ENCODE measurements at places on chromosomes 4 and X.

- no peak for DNase-seq
These were observed 55.6 kb downstream of the RHOXF2B start for GRCh38 chrX:120021927-120022326.

GRCh38 chr4:76606645-76607265 is 171.7 kb downstream of the SHROOM3 start:
- no peak for DNase-seq

DNA sequence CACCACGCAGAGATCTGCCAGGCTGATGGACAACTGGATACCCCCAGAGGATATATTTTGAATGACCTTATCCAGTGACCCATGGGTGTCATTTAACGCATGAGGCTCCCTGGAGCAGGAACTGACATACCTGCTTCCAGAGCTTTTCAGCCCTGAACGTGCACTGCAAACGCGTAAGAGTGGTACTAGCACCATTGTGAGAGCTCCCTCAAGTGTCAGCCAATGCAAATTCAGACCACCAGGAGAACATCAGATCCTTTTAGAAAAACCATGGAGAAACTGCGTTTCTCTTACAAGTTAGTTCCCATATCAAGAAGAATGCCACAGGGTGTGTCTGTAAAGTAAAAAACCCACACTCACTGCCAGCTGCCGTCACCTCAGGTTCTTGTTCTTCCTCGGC is 7.3 kb downstream of the TREX2 start:
- DNase-seq: no peak

GRCh38 chr4:8905773-8906667 is 34.4 kb upstream of the HMX1 start:
- no peak for DNase-seq

GRCh38 chr4:38310446-38311043 is 350.3 kb downstream of the PTTG2 start:
- peak; percentile 88 for DNase-seq

DNA sequence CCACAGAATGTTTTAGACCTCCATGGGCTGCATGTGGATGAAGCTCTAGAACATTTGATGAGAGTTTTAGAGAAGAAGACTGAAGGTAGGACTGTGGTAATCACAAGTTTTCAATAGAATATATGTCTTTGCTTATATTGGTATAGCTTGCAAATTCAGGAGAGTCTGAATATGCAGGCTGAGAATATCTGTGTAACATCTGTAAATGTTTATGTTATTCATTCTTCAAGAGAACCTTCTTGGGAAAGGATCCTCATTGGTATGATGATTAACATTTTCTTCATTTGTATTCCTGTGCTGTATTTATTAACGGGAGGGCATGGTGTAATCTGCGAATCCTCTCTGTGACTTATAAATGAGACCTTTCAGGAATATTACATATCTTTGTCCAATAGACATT is 52.1 kb upstream of the RHOH start:
- DNase-seq: no peak

- no peak for DNase-seq
These were observed 632 bp downstream of the CCSER1 start for GRCh38 chr4:90127706-90128345.

- no peak for DNase-seq
These were observed 8.2 kb downstream of the CAPN6 start for GRCh38 chrX:111262086-111262485.

GRCh38 chr4:98411731-98412130 is 150.5 kb downstream of the RAP1GDS1 start:
- DNase-seq: no peak

- no peak for DNase-seq
These were observed 647.0 kb upstream of the PCDH10 start for GRCh38 chr4:132502096-132502552.

GRCh38 chrX:108235986-108236385 is 144.4 kb downstream of the ATG4A start:
- DNase-seq: no peak

DNA sequence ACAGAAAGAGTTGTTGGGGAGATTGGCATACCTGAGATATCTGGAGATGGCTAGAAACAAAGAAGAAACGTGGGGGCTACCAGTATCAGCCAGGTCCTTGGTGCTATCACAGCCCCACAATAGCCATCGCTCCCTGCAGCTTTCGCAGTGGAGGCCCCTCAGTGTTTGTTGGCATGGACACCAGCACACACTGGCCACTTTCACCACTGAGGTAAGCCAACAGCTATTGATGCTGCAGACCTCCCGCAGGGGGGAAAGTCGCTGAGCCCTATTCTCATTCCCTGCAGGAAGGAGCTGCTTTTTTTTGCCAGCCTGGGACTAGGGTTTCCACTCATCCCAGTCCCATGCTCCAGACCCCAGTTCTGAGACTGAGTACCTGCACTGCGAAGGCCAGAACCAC is 879.2 kb upstream of the IGFBP7 start:
- no peak for DNase-seq

DNA sequence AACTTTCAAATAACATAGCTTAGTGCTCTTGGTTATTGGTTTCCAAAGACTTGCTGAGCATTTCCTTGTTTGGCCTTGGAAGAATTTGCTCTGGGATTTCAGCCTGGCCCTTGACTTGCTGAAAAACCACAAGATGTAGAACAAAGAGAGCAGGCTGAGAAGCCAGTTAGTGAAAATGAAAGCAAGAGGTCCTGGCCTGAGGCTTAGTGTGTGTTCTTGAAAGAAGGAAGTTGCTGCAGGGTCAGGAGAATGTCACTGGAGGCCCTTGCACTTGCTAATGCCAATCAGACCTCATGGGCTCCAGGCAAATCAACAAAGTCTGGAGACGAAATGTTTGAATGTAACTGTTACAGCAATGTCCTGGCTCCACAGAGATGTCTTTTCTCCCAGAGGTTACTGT is 79.4 kb downstream of the SYNPO2 start:
- no peak for DNase-seq

DNA sequence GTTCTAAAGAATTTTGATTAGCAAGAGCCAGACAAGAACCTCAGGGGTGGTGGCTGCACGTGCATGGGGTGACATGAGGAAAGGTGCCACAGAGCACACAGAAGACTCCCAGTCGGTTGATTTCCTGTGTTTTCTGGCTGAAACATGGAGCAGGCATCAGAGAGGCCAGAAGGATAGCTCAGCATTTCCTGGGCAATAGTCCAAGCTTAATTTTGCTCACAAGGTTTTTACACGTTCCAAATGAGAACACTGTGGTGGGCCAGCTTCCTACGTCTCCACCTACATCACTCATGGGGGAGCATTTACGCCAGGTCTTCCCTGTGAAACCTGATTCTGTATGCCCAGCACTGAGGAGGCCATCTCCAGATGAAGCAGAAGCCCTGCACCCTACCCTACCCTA is 212.5 kb upstream of the CLNK start:
- DNase-seq: no peak

GRCh38 chr4:83172371-83172770 is 57.8 kb upstream of the PLAC8 start:
- DNase-seq: no peak

- DNase-seq: no peak
These were observed 63.8 kb downstream of the TBC1D19 start for GRCh38 chr4:26647523-26648224.

GRCh38 chr4:13526658-13527057 is 17.6 kb downstream of the NKX3-2 start:
- no peak for DNase-seq

- no peak for DNase-seq
These were observed 34.7 kb downstream of the DLG3 start for GRCh38 chrX:70479247-70479921.

- no peak for DNase-seq
These were observed 56.1 kb upstream of the TMEM131L start for GRCh38 chr4:153409924-153410501.

DNA sequence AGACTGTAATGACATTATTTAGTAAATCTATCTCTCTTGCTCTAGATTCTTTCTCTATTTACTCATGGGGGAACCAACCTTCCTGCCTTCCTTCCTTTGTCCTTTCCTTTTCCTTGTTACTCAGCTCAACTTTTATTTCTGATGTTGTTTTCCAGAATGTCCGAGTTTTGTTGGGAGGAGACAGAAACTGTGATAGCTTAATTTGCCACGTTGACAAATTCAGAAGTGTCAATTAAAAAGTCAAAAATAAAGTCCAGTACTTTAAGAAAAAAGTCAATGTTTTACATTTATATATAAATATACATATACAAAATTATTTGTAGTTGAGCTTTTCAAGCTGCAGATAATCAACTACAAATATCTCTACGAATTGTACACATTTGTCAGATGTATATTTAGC is 1187.7 kb downstream of the ADGRL3 start:
- DNase-seq: no peak

DNA sequence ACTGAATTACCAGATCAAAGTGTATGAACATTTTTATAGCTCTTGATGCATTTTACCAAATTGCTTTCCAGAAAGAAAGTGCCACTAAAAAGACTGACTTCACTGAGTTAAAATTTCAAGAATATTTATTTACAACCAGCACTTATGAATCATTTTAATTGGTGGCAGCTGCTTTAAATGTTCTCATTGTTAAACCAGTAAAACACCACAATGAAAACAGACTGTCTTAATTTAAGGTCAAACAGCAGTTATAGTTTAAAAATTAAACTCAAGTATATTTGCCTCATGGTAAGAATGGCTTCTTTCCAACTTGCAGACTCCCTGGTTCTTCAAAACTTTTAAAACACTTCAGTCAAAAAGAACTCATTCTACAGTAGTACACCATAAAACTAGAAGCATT is 36.9 kb downstream of the AMMECR1 start:
- DNase-seq: no peak

DNA sequence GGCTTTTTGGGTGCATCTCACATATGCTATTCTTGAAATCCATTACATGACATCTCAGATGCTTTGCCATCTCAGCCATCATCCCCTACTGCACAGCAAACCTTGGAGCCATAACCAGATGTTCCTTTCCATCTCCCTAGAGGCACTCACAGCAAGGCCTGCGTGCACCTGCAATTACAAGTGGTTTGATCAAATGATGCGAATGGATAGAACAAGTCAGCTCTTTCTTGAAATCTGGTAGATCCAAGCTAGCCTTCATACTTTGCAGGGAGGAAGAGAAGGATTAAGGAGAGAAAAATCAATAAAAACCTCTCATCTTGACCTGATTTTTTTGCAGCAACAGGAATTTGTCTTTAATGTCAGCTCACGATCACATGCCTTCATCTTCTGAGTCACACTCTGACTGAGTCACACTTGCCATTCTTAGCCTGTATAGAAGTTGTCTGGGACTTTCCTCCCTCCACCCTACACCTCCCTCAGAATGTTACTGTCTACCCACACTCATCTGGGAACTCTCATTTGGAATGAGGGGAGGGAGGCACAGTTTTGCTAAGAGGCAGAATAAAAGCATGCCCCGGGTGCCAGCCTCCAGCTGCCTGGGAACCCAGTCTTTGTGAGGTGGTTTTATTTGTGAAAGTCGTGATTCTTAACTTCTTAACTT is 11.9 kb upstream of the TRIML1 start:
- DNase-seq: no peak

- no peak for DNase-seq
These were observed 137.8 kb downstream of the CEP135 start for GRCh38 chr4:56086561-56086960.

DNA sequence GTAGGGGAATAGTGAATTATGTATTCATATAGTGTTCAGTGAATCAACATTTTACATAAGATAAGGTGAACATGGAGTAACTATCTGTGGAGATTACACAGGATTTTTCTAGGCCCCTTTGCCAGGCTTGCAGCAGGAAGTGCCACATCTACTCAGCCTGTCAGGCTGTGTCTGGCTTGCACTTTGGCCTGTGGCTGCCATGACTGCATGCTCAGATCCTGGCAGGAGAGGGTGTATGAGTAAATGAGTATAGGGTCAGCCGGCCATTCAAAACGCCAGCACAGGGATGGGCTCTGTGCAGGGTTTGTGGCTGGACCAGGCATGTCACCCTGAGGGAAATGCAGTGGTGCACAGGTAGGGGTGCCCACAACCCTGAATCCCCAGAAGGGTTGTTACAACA is 51.9 kb downstream of the UBQLN2 start:
- no peak for DNase-seq

GRCh38 chrX:2542826-2543521 is 42.2 kb upstream of the DHRSX start:
- DNase-seq: no peak

- peak; percentile 19 for DNase-seq
These were observed 3.7 kb downstream of the TAF7L start for GRCh38 chrX:101287402-101287801.

DNA sequence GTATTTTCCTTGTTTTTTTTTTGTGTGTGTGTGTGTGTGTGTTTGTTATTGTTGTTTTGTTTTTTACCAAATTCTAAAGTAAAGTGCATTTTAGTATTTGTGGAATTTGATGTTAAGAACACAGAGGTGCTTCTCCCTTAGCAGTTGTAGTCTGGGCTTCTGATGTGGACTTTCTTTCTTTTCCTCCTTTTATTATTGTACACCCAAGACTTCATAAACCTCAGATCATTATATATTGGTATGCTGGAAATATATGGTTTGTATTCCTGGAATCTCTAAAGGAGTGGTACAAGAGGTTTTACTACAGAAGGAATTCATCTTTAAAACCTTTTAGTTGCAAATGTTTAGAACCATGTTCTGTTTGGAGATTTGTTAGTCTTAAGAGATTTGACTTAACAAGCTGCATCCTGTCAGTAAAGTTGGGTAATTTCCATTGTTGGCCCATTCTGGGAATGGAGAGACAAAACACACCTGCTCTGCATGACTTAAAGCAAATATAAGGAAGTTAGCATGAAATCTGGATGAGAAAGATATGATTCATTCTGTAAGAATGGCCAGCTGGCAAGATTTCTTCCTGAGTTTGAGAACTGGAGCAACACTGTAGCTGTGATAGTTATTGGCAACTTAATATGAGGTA is 64.0 kb downstream of the SMAD1 start:
- DNase-seq: no peak

DNA sequence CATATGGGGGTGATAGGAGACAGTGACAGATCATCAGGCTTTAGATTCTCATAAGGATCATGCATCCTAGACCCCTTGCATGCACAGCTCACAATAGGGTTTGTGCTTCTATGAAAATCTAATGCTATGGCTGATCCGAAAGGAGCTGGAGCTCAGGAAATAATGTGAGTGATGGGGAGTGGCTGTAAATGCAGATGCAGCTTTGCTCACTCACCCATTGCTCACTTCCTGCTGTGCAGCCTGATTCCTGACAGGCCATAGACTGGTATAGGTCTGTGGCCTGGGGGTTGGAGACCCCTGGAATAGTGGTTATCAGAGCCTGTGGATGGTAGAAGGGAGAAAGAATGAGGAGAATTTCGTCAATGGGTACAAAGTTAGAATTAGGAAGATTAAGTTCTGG is 2751.1 kb downstream of the ARAP2 start:
- no peak for DNase-seq

DNA sequence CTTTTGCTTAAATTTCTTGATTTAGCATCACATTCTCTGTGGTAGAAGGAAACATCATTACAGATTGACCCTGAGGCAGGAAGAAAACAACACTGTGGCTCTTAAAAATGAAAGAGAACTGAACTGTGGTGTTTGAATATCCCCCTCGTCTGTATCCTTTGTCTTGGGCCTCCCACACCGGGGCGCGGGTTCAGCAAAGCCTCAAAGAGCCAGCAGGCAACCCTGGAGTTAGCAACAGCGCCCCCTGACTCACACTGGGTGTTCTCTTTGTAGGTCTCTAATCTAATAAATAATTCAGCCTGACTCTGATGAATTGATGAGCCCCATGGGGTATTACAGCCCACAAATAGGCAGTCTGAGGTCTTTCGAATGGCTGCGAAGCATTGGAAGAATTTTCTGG is 46.1 kb upstream of the CTSO start:
- no peak for DNase-seq
